ENCODE measurements at places on chromosomes 11 and 22. TPM values are rescaled to one million over a fixed set of nuclear protein-coding genes. Genes with fewer than 3 reads are reported as not detected.

- no peak for DNase-seq
These were observed 323.6 kb downstream of the AASDHPPT start for GRCh38 chr11:106400949-106401570.

- DNase-seq, result no peak
These were observed 18.7 kb downstream of the MMP10 start for GRCh38 chr11:102761646-102762238.

GRCh38 chr11:44452827-44453572 is 112.5 kb upstream of the CD82 start:
- no peak for DNase-seq

- DNase-seq, result no peak
These were observed 20.7 kb upstream of the AIFM3 start for GRCh38 chr22:20946080-20946986.

GRCh38 chr11:62458212-62459002 is 39.6 kb downstream of the SCGB1A1 start:
- DNase-seq, result no peak

DNA sequence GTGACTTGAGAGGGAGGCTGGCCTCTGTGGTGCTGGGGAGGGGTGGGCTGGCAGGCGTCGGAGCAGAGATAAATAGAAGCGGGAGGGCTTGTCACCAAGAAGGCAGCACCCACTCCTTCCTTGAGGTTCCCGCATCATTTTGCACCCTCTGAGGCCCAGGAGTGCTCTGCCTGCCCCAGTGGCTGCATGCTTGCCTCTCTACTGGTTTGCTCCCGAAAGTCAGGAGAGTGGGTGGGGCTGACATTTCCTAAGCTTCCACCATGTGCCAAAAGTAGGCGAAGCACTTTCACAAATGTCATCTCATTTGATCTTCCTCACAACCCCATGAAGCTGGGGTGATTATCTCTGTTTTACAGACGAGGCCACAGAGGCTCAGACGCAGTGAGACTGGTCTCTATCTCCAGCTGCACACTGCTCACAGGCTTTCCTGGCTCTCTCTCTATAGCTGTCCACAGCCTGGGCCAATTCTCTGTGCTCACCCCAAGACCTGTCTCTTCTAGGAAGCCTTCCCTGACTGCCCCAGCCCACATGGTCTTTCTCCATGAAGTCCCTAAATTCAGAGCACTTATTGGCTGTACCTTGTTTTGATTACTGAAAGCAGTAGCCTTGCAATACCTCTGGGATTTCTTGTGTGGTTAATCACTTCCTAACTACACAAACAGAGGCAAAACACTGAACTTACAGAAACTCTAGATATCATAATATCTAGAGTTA is 2.6 kb upstream of the UCP3 start:
- DNase-seq, result no peak

DNA sequence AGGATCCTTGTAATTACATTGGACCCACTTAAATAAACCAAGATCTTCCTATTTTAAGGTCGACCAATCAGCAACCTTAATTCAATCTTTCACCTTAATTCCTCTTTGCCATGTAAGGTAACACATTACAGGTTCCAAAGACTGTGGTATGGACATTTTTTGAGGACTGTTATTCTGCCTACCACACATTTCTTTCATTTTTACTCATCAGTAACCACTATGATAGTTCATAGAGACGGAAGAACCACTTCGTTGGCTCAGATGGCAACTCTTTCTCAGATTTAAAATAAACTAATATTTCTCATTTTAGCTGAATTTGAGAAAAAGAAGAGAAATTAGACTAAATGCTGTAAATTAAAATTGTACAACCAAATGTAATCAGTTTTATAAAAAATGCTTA is 96.3 kb downstream of the PAX6 start:
- DNase-seq, result no peak

- DNase-seq, result no peak
These were observed 26.5 kb downstream of the SGSM3 start for GRCh38 chr22:40396882-40397281.

CSNK2A3 gene
- 0.35 TPM for total RNA-seq

- no peak for DNase-seq
These were observed 5.8 kb upstream of the ATG16L2 start for GRCh38 chr11:72808331-72808798.

CEND1 gene
- total RNA-seq, result not detected
